ENCODE measurements at places on chromosomes 5 and 9.

- no peak for DNase-seq
Measured at GRCh38 chr5:160183075-160183474, 46.2 kb upstream of the FABP6 start.

DNA sequence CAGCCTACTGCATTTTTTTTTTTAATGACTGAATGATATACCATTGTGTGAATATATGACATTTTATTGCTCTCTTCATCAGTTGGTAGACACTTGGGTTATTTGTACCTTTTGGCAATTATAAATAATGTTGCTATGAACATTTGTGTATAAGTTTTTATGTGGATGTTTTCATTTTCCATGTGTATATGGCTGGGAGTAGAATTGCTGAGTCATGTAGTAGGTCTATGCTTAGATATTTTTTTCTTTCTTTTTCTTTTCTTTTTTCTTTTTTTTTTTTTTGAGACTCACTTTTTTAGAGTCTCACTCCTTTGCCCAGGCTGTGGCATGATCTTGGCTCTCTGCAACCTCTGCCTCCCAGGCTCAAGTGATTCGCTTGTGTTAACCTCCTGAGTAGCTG, 32.9 kb upstream of the FAM120AOS start:
- DNase-seq = no peak

DNA sequence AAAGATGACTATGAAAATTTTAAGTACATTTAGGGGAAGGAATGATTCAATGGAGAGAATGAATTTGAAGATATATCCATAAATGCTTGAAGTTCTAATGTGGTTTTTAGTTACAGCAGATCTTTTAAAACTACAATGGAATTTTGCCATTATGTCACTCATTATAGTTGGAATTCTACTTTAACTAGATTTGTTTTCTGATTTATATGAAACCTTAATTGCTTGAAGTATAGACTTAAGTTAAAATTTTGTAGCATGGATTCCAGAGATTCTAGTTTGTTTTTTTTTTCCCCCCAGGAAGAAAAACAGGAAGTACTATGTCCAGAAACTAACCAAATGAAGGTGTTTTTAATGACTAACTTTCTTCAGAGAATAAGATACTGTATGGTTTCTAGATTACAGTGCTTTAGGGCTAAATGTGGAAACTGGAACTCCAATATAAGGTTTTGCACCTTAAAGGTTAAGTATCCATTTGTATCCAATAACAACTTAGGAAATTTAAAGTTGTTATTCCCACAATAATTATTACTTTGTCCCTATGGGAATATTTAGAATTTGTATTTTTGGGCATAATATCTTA, 70.3 kb downstream of the ZSWIM6 start:
- DNase-seq = no peak

DNA sequence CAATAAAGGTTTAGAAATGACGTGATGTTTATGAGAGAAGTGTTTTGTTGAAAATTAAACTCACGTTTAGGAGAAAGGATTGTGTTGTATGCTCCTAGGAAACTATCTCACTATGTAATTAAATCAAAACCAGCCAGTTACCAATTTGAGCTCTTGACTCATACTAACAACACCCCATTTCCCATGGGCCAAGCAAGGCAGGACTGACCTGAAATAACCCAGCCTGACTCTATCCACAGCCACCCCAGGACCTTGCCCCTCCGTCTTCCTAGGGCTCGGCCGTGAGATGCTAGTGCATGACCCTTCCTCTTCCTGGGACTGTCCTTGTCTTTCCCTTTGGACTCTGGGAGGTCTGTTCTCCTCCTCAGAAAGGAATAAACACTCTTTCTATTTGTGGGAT, 16.4 kb downstream of the TLR4 start:
- no peak for DNase-seq

DNA sequence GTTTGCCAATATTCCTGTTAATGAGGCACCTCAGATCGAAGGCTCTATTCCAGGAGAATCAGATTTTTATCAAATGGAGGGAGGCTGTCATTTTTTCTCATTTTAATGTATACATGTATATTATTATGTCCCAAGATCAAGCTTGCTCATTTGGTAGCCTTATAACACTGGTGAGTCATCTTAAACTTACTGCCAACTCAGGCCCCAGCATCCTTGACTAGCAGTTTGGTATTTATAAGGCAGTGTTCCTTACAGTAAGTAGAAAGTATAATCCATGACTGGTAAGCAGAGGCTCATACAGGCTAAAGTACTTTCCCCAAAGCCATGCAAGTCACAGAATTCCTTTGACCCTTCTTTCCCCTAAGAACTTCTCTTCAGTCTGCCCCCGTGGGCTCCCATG, 90.7 kb upstream of the NR3C1 start:
- no peak for DNase-seq

DNA sequence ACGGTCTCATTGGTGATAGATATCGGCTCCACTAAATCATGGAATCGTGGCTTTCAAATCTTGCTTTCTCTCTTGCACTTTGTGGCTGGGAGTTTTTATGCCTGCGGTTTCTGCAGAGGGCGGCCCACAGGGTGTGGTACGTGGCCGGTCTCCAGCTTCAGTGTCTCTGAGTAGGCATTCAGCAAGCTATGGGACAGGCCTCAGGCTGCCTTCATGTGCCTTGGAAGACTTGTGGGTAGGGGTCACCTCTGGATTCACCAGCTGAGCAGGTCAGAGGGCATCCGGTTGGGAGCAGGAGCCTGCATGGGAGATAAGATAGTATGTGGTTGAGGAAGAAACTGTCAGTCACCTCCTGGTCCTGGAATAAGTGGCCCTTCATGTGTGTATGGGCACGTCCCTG, 47.7 kb downstream of the AMBP start:
- DNase-seq = no peak

DNA sequence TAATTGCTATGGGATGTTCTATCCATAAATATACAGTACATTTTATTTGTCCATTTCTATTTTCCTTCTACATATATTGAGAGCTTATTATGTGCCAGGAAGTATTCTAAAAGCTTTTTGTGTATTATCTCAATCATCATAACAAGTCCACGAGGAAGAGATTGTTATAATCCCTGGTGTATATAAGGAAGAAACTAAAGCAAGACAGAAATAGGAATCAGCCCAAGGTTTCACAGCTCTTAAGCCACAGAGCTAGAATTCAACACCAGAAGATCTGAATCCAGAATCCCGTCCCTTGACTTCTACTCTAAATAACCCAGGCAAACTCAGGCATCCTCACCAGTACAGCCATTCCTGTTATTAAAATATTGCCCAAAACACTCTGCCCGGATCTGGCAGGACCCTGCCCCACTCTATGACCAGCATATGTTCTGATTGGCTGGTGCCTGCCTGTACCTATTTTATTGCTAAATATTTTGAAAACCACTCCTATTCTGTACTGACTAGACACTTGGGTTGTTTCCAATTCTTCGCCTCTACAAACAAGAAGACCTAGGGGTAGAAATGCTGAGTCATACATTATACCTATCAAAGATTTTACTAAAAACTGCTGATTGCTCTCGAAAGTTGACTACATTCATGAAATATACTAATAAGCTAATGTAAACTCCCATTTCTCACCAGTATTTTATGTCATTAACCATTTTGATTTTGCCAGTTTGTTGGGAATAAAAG, 297.4 kb downstream of the ENC1 start:
- no peak for DNase-seq

- no peak for DNase-seq
Measured at GRCh38 chr9:116333254-116333653, 179.7 kb downstream of the PAPPA start.

- no peak for DNase-seq
Measured at GRCh38 chr5:82130602-82131001, 147.6 kb downstream of the RPS23 start.

- DNase-seq = no peak
Measured at GRCh38 chr5:142151436-142152383, 43.1 kb downstream of the NDFIP1 start.

- DNase-seq = no peak
Measured at GRCh38 chr9:8571643-8572042, 772.1 kb upstream of the DMAC1 start.

- no peak for DNase-seq
Measured at GRCh38 chr9:19371942-19372341, 8.1 kb downstream of the RPS6 start.

DNA sequence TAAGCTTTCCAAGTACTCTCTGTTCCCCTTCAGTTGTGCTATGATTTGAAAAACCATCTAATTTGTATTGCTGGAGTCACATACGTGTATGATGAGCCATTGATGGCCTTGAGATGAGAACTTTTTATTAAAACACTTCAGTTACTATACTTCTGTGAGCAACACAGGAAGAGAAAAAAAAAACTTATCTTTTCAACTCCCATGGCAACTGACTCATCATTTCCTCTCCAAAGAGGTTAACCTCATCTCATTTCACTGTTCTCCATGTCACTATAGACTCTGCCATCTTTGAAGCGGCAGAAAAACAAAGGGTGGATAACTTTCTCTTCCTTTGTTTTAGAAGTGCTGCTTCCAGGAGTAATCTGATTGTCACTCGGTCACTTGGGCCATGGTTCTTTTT, 104.3 kb upstream of the PCSK1 start:
- DNase-seq = no peak

DNA sequence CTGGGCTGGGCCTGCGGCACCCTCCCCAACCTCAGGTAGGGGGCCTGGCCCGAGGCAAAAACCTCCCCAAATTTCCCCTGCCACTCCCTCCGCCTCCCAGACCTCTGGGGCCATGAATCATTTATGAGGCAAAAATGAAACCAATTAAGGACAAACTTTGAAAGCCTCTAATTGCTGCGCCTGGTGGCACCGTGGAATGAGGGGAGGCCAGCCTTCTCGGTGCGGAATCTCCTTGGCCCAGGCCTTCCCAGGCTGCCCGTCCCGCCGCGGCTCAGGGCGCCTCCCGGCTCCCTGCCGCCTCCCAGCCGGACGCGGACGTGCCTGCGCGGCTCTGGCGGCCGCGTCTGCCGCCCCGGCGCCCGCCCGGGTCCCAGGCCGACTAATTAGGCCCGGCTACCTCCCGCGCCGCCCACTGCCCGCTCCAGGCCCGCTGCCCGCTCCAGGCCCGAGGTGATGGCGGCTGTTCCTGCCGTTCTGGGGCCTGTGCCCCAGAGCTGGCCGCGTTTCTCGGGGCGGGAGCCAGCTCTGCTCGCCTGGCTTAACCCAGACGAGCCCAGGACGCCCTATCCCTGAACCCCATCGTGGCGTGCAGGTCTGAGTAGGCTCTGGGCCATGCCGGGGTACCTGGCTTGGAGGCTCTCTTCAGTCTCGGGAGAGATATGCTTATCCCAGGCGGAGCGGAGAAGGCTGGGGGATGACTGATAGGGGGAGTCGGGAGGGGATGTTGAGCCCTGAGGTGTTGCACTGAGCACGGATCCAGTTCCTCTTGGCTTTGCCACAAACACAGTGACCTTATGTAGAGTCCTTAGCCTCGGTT, 20.1 kb downstream of the CXXC5 start:
- DNase-seq = no peak

- DNase-seq = no peak
Measured at GRCh38 chr9:106799152-106799551, 63.8 kb upstream of the ZNF462 start.

GRCh38 chr5:129065721-129066120, 28.8 kb upstream of the ISOC1 start:
- no peak for DNase-seq

- DNase-seq = no peak
Measured at GRCh38 chr5:7615566-7616061, 219.7 kb downstream of the ADCY2 start.

- DNase-seq = no peak
Measured at GRCh38 chr5:4737868-4738267, 402.3 kb upstream of the ADAMTS16 start.

- no peak for DNase-seq
Measured at GRCh38 chr9:89536145-89536574, 38.2 kb upstream of the SEMA4D start.

DNA sequence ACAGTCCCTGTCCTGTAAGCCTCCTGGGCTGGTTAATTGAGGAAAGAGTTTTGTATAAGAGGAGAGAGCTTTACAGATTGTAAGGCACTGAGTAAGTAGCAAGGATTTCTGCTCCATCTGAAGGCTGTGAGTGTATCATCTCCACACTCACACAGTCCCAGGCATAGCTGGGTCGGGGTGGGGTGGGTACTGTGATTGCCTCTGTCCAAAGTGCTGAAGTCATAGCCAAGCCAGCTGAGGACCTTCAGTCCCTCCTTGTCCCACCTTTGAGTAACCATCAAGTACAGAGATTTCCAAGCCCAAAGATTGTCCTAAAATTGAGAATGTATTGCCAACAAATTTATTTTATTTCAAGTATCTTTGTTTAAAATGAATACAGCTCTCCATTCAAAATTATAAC, 5.5 kb upstream of the DNAJB5 start:
- no peak for DNase-seq

DNA sequence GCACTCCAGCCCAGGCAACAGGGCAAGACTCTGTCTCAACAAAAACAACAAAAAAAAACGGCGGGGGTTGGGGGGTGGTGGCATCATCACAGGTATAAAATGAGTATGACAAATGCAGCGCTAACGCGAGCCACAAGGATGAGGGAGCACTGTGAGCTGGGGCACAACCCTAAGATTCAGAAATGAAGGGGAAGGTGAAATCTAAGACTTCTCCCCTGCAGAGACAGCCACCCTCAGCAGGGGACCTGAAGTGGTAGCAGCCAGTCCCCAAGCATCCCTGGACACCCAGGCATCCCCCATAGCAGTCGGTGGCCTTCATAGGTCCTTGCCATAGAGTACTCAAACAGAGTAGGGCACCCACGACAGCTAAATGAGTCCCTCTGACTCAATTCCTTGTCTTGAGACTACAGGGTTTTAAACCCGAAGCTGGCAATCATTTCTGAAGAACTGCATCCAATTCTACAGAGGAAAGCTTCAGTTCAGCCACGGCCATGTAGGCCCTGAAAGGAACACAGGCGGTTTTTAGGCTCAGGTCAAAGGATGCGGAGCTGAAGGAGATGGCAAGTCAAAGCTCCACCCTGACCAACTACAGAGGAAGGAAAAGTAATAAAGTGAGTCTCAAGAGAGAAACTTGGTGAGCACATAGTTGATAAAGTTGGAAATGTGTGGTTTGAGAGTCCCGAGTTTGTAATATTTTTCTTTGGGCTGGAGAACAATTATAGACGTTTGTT, 50.3 kb downstream of the MYO10 start:
- no peak for DNase-seq

DNA sequence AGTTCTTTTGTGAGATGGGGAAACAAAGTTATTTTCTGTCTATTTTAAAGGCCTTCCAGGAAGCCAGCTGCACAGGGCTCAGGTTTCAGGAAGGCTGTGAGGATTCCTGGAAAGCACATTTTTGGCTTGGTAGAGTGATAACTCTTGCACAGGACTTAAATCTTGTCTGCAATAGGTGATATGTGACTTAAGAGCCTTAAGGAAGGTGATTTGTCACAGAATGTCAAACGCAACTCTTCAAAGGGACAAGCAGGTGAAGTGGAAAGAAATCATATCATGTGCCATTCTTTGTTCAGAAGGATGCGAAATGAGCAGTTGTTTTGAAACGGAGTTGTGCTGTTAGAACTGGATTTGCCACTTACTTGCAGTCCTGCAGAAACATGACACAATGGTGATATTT, 459.3 kb downstream of the MAT2B start:
- no peak for DNase-seq

GRCh38 chr9:136995772-136996311, 526 bp downstream of the CLIC3 start:
- DNase-seq = no peak

GRCh38 chr5:172642926-172643871, 2.1 kb downstream of the NEURL1B start:
- no peak for DNase-seq
